Non-pigmented ciliary epithelial cell (primary cell): ENCODE measurements at places on chromosomes 16 and 17.

DNA sequence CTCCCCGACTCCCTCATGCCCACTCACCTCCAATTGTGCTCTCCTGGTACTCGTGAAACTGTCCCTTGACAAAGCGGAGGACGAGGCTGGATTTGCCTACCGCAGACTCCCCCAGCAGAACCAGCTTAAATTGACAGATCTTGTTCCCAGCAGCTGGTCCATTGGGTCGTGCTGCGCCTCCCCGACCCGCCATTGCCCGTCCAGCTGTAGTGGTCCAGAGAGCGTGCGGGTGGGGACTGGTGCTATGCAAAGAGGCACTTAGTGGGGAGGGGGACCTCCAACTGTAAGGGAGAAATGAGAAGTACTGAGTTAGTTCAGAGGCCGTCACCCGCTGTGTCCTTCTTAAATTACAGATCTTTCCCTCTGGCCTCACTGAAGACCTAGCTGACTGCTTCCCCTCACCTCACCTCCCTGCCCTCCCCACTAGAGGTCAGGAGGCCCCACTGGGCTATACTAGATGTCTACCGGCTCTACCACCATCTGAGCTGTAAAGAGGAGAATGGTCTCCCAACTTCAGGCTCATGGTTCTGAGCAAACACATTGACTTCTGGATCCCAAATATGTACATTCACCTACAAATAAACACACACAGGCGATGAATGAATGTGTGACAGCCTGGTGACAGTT, 7.8 kb downstream of the HSPB9 start:
- no peak for DNase-seq

GRCh38 chr17:79280866-79281572, 206.4 kb downstream of the ENGASE start:
- DNase-seq = no peak

- no peak for DNase-seq
Measured at GRCh38 chr17:74776990-74777389, 845 bp upstream of the NAT9 start.

GRCh38 chr17:53142890-53143289, 679.8 kb upstream of the KIF2B start:
- DNase-seq = no peak

- DNase-seq = no peak
Measured at GRCh38 chr16:27149986-27150385, 53.3 kb upstream of the KDM8 start.

- DNase-seq = no peak
Measured at GRCh38 chr16:70253291-70254106, 1.8 kb upstream of the EXOSC6 start.

DNA sequence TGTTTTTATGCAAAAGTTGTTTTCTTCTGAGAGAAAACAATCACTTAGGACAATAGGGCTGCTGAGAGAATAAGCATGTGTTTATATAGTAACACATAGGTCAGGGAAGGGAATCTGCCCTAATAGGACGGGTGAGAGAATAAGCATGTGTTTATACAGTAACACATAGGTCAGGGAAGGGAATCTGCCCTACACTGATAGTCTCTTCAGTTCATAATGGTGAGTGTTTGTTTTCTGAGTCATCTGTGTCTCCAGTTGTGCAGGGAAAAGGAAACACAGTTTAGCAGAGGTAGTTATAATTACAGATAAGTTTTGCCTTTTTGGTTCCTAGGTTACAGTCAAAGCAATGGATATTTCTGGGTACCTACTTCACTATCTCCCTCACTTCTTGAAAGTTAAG, 252.3 kb upstream of the CA10 start:
- DNase-seq = no peak

DNA sequence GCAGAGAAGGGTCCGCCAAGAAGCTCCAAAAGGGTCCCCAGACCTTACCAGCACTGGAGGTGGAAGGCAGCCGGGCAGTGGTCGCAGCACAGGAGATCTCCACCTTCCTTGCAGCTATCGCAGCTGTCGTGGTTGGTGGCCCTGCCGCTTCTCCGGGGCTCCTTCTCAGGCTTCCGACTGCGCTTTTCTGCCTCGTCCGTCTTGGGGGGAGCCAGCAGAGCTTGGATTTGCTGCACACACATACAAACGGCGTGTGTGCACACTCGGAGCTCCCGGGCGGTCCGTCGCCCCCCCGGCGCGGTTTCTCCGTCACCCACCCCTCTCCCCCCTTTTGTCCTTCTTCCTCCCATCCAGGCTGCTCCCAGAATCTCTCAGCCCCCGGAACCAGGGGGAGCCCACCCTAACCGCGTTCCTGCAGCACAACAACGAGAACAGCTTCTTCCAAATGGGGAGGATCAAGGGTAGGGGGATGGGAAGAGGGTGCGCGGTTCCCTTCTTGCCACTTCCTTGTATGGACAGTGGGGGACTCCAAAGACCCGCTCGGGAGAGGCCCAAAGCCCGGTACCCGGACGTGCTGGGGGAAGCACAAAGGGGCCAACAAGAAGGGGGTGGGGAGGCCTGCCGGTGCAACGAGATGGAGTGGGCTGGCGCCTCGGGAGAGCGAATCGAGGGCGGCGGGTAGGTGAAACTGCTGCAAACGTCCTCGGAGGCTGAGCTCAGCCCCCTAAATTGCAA, 1.1 kb downstream of the PHF12 start:
- DNase-seq = no peak
